Occipital lobe (tissue), 3 donors: ENCODE measurements at places on chromosomes 6 and 20. TPM values are rescaled to one million over a fixed set of nuclear protein-coding genes. Genes with fewer than 3 reads are reported as not detected.

- DNase-seq = no peak
These were observed 571 bp downstream of the ITCH start for GRCh38 chr20:34363465-34364222.

DNA sequence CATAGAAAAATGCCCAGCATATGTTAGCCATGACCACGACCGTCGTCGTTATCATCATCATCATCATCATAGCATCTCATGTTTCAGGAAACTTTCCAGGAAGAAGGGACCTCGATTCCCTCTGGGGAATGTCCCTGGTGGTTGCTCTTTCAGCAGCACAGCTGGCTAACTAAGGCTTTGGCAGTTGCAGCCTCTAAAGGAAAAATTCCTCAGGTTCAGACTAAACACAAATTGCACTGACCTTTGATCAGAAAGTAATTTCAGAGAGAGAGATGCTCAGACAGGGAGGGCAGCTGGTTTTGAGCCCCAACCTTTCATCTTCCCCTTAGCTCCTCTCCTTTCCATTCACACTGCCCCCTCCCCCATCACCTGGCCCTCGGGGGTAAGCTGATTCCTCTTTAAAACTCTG is 5.6 kb upstream of the CFB start:
- DNase-seq = no peak

DNA sequence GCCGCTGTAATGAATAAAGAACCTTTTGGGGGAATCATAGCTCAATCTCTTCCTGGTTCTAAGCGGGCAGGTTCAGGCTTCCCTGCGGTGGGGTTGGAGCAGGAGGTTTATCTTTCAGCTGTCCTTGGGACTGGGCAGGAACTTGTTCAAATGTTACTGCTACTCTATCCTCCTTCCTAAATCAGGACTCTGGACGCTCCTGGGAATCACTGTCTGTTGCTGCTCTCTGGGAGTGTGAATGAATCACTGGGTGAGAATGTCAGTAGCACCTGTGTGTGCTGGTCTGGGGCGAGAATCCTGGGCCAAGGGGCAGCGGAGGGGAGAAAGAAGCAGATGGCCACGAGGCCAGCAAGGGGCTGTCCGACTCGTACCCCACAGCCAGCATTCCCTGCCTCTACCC is 65.4 kb upstream of the ZNFX1 start:
- no peak for DNase-seq

GRCh38 chr6:4381381-4381780 is 246.0 kb upstream of the ECI2 start:
- DNase-seq = no peak

GRCh38 chr6:18323935-18324705 is 59.8 kb upstream of the DEK start:
- DNase-seq = no peak

DNA sequence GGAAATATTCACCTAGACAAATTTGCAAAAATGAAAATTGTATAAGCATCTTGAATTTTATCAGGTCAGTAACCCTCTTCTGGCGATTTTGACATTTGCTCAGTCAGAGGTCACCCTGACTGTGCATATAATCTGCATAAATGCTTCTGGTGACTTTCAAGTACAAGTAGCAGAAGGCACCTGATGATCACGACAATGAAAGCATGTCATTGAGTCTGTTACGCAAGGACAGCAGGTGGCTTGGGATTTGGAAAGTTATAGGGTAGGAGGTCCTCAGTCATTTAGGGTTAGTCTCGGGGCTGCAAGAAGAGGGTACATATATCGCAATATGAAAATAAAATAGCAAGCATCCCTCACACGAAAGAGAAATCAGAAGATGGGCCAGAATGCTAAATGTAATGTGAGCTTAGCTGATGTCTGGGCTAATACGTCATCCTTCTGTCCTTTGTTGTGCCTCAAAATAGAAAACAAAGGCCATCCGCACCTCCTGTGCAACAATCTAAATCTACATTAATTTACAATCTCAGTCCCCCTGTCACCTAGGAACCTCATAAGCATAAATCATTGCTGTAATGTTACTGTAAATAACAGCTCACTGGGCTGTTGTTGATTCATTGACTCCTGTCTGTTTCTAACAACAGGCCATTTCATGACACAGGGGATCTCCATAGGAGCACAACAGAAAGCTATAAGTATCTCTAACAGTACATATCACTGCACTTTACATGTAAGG is 155.2 kb upstream of the RSPO3 start:
- DNase-seq = no peak

GRCh38 chr6:106360410-106360988 is at the start of gene CRYBG1:
TSS of gene CRYBG1 (plus strand) at chr6:106360717. CDS start at chr6:106360909, 192 bp downstream.
- DNase-seq = peak; percentile 2

- DNase-seq = no peak
These were observed 107.7 kb downstream of the ZDHHC14 start for GRCh38 chr6:157488716-157489118.

GRCh38 chr6:106513808-106514582 is 115.3 kb downstream of the RTN4IP1 start:
- DNase-seq = no peak

DNA sequence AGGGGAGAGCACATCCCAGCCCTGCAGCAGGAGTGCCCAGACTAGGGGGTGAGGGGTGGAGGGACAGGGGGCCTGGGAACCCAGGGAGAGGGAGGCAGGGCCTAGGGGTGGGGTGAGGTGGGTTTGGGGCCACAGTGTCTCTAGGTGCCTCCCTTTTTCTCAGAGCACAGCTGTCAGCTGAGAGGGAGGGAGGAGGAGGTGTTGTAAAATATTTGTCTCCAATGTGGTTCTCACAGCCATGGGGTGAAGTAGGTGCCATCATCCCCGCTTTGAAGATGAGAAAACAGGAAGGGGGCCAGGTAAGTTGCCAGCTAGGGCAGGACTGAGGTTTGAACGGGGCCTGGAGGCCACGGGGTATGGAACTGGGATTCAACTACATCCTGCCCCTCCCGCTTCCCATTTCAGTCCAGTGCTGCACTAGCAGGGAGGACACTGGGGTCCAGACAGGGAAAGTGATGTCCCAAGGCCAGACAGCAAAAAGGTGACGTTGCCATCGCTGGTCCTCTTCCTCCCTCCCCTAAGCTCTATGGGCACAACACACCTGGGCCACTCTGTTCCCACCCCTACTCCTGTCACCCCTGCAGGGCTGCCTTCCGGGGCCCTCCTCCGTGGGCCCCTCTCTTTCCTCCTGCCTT is 20.3 kb downstream of the PACSIN1 start:
- no peak for DNase-seq

- no peak for DNase-seq
These were observed 88.3 kb downstream of the SLX4IP start for GRCh38 chr20:10523443-10523842.

- DNase-seq = no peak
These were observed 157.3 kb downstream of the BTBD9 start for GRCh38 chr6:38482466-38482865.

- no peak for DNase-seq
These were observed 23.0 kb upstream of the AKAP7 start for GRCh38 chr6:131112249-131112648.

DNA sequence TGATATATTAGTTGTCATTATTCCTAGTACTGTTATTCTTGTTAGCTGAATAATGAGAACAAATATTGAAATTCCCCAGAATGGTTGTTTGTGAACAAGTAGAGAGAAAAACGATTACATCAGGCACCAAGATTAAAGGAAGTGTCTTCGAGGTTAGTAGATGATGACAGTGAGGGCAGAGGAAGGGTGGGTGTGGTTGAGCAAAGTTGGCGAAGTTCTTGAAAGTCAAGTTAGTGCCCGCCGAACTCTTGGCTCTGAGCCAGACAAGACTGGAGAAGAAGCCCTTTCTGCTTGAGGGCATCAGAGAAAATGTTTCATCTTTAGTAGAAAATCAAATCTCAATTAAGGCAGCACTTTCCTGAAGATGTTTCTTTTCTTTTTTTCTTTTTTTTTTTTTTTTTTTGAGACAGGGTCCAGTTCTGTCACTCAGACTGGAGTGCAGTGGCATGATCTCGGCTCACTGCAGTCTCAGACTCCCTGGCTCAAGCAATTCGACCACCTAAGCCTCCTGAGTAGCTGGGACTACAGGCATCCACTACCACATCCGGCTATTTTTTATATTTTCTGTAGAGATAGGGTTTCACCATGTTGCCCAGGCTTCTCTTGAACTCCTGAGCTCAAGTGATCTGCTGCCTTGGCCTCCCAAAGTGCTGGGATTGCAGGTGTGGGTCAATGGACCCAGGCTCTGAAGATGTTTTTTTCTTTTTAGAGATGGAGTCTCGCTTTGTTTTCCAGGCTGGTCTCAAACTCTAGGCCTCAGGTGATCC is 77.1 kb downstream of the SGK1 start:
- DNase-seq = no peak

DNA sequence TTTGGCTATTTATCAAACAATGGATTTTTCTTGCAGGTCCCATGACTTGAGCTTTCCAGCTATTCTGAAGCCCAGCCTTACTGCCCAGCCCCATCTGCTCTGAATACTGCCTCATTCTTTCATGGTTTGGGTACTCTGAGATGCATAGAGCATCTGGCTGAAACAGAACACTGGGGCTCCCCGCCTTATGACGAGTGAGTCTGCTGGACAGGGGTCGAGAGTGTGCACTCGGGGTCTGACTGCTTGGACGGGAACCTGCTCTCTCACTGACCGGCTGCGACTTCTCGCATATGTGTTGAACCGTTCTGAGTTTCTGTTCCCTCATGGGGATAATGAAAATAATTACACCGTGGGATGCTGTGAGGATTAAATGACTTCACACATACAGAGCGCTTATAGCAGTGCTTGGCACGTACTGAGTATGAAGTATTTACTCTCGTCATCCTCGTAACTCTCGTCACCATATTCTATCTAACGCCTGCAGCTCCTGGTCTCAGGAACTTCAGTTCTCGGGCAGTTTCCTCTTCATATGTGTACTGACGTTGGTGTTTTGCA is 59.5 kb upstream of the MPC1 start:
- no peak for DNase-seq

GRCh38 chr6:75384116-75384515 is 99.5 kb upstream of the TMEM30A start:
- no peak for DNase-seq

DNA sequence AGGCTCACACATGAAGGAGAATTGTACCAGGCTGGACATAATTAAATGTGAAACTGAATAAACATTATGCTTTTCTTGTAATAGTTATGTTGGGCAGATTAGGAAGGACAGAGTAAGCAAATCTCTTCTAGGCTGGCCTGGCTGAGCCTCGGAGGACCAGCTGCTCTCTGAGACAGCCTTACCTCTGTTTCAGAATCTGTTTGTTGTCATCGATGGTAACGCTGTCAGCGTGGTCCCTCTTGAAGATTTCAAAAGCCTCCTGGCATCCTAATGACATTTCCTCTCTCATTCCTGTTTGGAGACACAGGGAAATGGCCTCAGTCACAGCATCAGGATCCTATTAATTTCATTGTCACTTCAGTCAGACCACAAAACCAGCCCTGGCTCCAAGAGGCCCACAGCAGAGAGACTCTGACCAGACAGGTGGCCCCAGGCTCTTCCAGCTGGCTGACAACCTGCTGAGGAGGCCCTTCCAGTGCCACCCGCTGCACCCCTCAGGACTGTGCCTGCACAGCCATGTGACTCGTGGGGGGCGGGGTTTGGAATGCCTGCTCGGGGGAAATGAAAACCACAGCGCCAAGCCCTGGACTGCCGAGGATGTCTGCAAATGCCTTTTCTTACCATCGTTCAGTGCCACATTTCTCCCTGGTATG is 108.5 kb upstream of the KCNK16 start:
- peak; percentile 51 for DNase-seq

GRCh38 chr6:17972978-17973622 is 14.3 kb downstream of the KIF13A start:
- DNase-seq = no peak

DNA sequence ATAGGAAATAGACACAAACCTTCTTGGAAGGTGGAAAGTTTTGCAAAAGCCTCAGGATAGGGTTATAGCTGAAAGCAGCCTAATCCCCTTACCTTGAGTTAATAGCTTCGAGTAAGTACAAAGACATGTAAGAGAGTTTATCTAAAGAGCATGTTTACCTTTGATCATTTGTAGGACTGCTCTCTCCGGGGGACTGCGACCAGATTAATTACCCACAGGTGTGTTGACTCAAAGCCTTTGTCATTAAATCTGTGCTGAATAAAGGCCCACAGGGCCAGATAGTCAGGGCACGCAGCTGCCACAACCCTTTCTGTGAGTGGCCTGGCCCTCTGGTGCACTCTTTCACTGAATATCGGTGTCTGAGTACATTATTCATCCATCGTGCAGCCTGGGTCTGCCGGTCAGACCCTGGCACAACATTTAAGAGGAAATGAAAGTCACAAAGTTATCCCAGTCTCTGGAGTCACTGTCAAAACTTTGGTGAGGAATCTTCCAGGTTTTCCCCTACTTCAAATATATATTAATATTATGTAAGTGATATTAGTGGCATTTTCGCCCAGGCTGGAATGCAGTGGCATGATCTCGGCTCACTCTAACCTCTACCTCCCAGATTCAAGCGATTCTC is 5.4 kb upstream of the MICA start:
- no peak for DNase-seq

GRCh38 chr20:25129428-25129827 is 47.5 kb upstream of the VSX1 start:
- no peak for DNase-seq

DNA sequence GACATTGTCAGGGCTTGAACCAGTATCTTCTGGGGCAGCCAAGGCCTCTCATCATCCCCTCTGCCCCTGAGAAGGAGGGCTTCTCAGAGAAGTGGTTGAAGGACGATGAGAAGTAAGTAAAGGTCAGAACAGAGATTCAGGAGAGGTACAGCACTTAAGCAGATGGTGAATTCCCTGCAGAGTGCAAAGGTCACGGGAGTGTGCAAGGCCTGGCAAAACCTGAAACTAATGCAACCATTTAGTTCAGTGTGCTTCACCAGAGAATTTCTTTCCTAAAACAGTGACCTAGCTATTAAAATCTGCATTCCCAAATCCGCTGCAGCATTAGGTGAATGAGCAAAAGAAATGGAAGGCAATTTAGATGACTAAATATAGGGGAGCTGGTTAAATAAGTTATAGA is 58.4 kb downstream of the TRERF1 start:
- DNase-seq = no peak

- no peak for DNase-seq
These were observed 44.2 kb upstream of the MAP3K7 start for GRCh38 chr6:90631046-90631445.

GRCh38 chr6:165167861-165168260 is 141.5 kb downstream of the C6orf118 start:
- no peak for DNase-seq

GRCh38 chr20:63703471-63703975 is 4.3 kb downstream of the ARFRP1 start:
- DNase-seq = no peak

The HTR1E gene
- total RNA-seq = 0.16 TPM

The RNF182 gene
- 73.6 TPM for total RNA-seq

The FNDC11 gene
- 4.1 TPM for total RNA-seq

The MED20 gene
- 15.9 TPM for total RNA-seq

The CRISP3 gene
- total RNA-seq = 0.16 TPM

The BANF2 gene
- total RNA-seq = not detected

The SASH1 gene
- 25.4 TPM for total RNA-seq

The COL12A1 gene
- 36.2 TPM for total RNA-seq

The HFE gene
- 1.1 TPM for total RNA-seq

The GMPR gene
- 1.9 TPM for total RNA-seq

The KCNK16 gene
- total RNA-seq = not detected
